T-helper 2 cell (primary cell): ENCODE measurements at places on chromosomes 4 and X.

- no peak for DNase-seq
Measured at GRCh38 chr4:162985131-162985530, 181.6 kb downstream of the NAF1 start.

- DNase-seq, result no peak
Measured at GRCh38 chr4:112147697-112148096, 2.4 kb downstream of the FAM241A start.

- peak; percentile 86 for DNase-seq
Measured at GRCh38 chrX:147917700-147918695, 6.3 kb downstream of the FMR1 start.

- DNase-seq, result no peak
Measured at GRCh38 chr4:76690011-76690905, 207.7 kb downstream of the SOWAHB start.

- DNase-seq, result no peak
Measured at GRCh38 chr4:87589531-87589930, 18.8 kb upstream of the DSPP start.

GRCh38 chr4:151750156-151750555 is 10.7 kb downstream of the GATB start:
- DNase-seq, result no peak

DNA sequence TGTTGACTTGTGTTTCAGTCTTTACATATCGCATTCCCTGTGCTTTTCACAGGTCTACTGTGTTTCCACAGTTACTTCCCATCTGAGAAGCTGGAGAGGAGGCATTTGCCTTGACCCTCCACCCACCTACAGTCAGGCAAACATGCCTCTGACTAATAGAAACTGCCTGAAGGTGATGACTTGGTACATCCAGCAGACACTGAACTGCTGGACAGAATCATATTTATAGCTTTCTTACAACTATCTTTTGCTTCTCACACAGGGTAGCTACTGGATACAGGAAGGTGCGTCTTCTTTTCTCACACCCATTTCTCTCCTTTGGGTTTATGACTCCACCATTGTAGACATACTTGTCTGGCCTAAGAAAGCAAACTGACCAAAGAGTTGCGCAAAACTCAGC is 58.0 kb downstream of the VGLL1 start:
- DNase-seq, result no peak

- no peak for DNase-seq
Measured at GRCh38 chr4:19694812-19695211, 556.9 kb upstream of the SLIT2 start.

DNA sequence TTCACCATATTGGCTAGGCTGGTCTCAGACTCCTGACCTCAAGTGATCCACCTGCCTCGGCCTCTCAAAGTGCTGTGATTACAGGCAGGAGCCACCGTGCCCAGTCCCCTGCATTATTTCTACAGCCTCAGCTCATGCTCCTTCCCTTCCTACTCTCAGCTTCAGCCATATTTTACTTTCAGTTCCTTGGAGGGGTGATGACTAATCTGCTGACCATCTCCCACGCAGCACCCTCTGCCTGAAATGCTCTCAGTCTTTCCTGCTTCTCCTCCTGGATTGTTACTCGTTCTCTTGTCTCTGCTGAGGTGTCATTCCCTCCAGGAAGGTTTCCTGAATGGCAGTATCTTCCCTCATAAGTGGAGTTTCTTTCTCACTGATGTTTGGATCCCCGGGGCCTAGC is 63.3 kb downstream of the MOSPD2 start:
- no peak for DNase-seq

DNA sequence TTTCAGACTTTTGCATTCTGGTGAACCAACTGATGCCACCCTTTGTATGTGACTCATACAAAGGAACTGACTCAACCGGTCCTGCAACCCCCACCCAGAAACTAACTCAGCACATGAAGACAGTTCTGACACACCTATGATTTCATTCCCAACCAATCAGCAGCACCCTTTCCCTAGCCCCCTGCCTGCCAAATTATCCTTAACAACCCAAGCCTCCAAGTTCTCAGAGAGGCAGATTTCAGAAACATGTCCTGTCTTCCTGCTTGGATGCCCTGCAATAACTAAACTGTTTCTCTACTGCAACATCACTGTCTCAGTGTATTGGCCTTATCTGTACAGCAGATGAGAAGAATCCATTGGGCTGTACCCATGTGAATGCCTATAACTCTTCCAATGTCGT is 284.7 kb downstream of the CAMK2D start:
- DNase-seq, result no peak

DNA sequence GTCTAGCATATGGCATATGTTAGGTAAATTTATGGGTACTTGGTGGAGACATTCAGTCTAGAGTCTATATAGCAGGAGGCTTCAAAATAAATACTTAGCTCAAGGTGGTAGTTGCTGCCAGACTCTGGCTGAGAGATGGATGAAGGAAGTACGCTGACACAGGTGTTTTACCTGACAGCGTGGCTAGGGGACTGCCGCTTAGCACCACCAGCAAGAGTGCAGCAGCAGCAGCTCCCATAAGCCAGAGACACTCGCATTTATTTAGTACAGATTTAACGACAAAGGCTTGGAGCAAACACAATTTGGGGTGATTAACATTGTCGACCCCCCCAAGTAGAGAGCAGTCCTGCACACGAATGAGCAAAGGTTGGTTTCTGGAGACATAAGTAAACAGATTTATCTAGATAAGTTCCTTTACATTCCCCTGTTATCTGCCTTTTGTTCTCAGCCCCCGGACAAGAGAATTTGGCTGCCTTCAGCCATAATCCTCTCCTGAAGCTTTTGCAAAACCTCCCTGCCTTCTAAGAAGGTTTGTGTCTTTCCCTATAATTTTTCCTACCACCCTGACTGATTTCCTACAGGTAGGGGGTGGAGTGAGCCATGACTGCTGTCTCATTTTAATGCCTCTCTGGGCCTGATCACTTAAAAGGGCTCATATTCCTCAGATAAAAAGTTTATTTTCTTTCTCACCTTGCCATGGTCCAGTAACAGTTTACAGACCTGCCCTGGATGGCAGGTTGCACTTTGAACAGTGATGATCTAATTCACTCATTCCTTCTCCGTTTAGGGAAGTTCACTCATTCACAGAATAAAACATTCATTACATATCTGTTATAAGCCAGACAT is 64.6 kb downstream of the RHOH start:
- no peak for DNase-seq

GRCh38 chr4:96642490-96642889 is 802.6 kb downstream of the PDHA2 start:
- no peak for DNase-seq

DNA sequence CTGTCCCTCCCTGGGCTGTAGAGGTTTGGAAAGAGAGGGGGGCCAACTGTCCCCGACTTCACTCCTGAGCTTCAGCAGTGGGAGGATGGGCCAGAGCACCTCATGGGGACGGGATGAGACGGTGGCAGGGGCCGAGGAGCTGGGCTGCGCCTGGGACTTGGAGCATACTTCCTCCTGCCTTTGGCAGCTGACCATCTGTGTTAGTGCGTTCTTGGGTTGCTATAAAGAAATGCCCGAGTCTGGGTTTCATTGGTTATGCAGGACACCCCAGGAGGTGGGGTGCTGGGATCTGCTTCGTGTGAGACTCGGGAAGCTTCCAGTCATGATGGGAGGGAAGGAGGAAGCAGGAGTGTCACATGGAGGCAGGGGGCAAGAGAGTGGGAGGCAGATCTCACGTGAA is 7.4 kb downstream of the PSAPL1 start:
- no peak for DNase-seq

- no peak for DNase-seq
Measured at GRCh38 chr4:33626221-33626620, 2618.1 kb downstream of the ARAP2 start.

GRCh38 chr4:72471816-72472215 is 97.2 kb downstream of the ADAMTS3 start:
- no peak for DNase-seq
